T-helper 22 cell (primary cell): ENCODE measurements at places on chromosomes 11 and 22.

DNA sequence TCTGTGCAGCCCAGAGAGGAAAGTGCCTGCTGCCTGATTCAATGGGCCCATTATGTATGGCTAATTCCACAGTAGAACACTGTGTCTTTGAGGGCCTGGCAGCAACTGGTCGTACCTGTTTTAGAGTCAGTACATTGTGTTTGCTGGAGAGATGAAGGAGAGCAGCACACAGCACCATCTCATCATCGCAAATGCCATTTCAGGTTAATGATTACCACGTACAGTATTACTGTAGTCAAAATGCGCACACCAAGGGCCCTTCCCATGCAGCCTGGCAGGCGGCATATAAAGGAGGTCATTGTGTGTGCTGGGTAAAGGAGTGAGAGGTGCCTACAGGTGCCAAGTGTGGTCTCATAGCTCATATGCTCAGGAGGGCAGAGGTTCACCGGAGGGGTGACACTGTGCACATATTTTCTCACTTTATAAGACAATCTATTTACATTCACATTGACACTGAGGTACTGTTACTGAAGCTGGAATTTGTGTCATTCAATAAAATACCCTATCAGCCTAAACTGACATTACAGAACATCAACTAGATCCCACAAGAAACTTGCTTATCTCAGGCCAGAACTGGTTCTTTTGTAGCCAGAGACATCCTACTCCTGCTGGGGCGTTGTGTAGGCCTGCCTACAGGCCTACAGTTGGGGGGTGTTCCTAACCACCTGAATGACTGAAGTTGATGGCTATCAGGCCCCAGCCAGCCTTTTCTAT lies 90.4 kb downstream of the APIP start:
- no peak for DNase-seq

DNA sequence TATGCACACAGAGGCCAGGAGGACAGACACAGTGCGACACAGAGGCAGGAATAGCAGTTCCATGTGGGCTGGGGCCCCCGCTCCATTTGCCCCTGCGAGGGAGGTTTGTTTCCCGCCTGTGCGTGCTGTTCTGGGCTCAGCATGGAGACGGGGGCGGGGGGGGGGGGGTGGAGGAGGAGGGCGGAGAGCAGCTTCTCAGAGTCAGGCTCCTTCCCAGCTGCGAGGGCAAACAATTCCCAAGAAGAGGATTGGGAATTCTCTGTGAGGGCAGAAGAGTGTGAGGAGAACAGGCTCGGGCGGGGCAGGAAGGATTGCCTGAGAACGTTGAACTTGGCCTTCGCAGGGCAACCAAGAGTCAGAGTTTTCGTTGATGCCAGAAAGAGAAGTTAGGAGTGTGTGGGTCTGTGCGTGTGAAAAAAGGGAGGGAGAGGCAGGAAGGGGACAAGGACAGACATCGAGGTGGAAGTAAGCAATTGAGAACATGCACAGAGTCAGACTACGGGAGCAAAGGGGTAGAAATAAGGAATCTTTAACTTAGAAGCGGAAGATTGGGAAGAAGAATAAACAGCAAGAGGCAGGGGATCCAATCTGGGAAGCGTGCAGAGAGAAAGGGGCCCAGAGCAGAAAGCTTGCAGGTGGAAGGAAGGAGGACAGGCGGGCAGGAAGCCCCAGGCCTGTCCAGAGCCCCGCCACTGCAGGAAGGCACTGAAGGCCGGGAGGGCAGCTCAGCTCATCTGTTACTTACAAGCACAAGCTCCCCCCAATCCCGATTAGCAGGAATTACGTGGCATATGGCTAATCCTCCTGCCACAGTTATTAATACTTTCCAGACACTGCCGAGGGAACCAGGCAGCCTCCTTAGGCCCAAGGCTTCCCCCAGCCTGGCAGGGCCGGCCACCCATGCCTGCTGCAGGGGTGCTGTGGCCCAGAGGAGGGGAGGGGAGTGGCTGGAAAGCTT lies 15.6 kb upstream of the JAM3 start:
- DNase-seq = no peak

- DNase-seq = no peak
These were observed 86.0 kb downstream of the RASSF10 start for GRCh38 chr11:13094930-13095687.

GRCh38 chr11:112555491-112556364 lies 295.1 kb upstream of the PLET1 start:
- DNase-seq = peak; percentile 31

DNA sequence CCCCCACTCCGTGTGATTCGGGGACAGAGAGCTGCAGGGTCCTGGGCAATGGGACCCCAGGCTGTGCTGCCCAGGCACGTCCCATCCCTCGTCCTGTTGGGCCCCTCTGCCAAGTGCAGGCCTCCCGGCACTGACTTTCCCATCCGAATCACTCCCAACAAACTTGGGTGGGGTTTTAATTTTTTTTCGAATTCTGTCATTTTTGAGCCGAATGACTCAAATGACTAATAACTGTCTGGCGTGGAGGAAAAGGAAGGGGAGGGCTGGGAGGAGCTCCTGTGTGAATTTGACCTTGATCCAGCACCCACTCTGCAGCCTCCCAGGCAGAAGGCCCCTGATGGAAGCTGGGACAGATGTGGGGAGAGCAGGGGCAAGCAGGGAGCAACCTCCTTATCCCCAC lies 1173.2 kb downstream of the BRD1 start:
- DNase-seq = no peak

DNA sequence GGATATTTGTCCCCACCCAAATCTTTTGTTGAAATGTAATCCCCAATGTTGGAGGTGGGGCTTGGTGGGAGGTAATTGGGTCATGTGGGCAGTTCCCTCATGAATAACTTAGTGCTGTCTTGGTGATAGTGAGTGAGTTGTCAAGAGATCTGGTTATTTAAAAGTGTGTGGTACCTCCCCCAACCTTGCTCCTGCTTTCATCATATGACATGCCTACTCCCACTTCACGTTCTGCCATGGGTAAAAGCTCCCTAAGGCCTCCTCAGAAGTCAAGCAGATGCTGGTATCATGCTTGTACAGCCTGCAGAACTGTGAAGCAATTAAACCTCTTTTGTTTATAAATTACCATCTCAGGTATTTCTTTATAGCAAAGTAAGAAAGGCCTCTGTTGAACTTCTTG lies 30.6 kb downstream of the AAMDC start:
- no peak for DNase-seq

DNA sequence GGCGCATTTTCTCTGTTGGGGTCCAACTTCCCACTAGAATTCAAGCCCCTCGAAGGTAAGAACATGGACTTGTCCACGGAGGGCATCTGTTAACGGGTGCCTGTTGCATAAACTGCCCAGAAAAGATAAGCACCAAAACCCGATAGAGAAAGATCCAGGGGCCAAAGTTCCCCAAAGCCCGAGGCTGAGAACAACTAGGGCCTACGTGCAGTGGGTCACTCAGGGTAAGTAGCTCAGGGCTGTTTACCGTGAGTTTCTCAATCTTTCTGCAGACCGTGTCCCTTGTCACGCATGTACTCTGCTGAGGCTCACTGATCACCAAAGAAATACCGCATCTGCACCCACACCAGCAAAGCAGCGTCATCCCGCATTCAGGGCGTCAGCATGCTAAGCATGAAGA lies 24.4 kb downstream of the PGA5 start:
- DNase-seq = no peak

DNA sequence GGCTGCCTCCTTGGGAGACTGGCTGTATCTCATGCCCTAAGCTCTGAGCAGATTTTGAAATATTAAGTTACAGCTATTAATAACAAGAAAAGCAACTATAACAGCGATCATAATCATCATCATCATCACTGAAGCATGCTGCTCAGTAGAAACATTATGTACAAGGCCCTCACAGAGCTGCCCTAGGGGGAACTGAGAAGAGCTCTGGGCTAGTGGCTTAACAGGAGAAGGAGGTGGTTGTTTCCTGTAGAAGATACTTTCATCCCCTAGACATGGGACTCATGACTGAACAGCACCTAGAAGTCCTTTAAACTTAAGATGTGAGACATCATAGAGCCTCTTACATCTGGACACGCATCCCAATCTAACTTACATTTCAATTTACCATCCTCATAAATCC lies 332.8 kb upstream of the PLET1 start:
- DNase-seq = no peak
